Cardiac muscle cell (in vitro differentiated cells and primary cell): ENCODE measurements at places on chromosomes 12 and 14.
A peak's percentile ranks its signal among the peaks of the same experiment; 100 is the strongest.

- no peak for DNase-seq
- H3K4me3 ChIP-seq = no peak overlapping the region
- no peaks in the 10 kb centered on the region for H3K36me3 ChIP-seq
- H3K27ac ChIP-seq = no peak overlapping the region
Measured at GRCh38 chr12:26334621-26335124, 139.3 kb downstream of the SSPN start.

DNA sequence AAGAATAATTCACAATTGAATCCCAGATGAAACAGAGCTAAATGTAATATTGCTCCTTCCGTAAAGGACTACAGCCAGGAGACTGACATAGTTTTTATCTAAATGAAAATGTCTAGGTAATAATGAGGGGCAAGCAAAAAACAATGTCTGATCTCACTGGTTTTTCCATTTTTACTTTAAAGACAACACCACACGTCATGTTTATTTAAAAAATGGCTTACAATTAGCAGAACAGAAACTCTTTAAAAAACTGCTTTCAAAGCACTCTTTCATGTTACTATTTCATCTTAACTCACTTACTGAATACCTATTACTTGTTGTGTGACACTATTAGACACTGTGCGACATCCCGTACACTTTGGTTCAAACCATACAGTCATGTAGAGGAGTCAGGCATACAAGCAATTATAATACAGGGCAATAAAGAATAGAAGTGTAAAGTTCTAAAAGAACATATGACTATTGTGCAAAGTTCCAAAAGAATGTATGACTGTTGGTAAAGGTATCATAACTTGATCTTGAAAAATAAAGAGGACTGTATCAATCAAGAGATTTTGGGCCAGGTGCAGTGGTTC, 9.1 kb downstream of the BTBD7 start:
- peaks cover 14% of the 10 kb centered on the region for H3K4me1 ChIP-seq
- DNase-seq = no peak
- no peaks in the 10 kb centered on the region for H3K27me3 ChIP-seq
- no peak overlapping the region for H3K4me3 ChIP-seq

DNA sequence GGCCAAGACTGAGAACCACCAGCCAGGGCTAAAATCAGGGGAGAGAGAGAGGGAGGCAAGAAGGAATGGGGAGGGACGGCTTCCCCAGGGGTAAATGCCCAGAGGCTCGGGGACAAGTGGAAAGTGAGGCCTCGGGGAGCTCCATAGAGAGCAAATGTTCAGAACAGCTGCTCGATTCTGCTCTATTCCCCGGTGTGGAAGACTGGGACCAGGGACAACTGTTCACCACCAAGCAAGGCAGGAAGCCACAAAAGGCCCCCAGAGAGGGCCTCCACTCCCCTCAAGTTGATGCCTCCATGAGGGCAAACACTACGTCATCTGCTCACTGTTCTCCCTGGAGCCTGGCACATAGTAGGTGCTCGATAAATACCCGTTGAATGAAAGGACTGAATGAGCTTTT, 53.5 kb downstream of the IRF2BPL start:
- no peaks in the 10 kb centered on the region for H3K27me3 ChIP-seq
- H3K4me3 ChIP-seq = no peak overlapping the region
- no peaks in the 10 kb centered on the region for H3K36me3 ChIP-seq
- H3K27ac ChIP-seq = no peak overlapping the region
- DNase-seq = no peak
- H3K4me1 ChIP-seq = peaks cover 16% of the 10 kb centered on the region

DNA sequence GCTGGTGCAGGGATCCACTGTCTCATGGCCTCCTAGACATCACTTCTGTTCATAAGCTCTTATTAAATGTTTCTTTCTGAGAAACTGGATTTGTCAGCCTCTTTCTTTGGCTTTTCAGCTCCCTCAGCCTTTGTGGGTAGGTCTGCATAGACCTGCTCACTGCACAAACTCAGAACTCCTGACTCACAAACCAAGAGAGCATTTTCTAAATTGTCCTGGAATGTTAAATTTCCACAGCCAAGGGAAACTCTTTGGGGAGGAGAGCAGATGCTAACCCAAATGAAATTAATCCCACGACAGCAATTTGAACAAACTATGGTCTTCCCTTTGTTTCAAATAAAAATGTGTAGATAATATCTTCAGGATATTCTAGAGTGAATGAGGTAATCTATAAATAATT, 19.5 kb upstream of the CERS5 start:
- H3K27me3 ChIP-seq = no peaks in the 10 kb centered on the region
- DNase-seq = no peak
- no peak overlapping the region for H3K4me3 ChIP-seq
- H3K36me3 ChIP-seq = no peaks in the 10 kb centered on the region

DNA sequence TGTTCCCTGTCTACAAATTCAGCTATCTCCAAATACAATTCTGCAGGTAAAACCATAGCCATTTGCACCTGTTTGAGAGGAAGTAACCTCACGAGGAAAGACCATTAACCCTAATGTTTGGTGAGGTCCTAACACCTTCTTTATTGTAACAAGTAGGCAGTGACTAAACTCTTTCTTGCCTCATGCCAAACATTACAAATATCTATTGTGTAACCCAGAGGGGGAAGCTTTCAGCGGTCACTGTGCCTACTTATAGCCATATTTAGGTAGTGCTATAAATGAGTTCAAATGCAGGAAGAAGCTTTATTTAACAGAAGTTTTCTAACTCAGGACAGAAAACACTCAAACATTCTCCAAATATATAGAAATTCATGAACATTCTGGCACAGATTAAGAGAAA, 252.7 kb downstream of the LRFN5 start:
- no peak overlapping the region for H3K4me3 ChIP-seq
- H3K36me3 ChIP-seq = no peaks in the 10 kb centered on the region
- no peak for DNase-seq
- no peaks in the 10 kb centered on the region for H3K27me3 ChIP-seq
- H3K27ac ChIP-seq = no peak overlapping the region
- peaks cover 3% of the 10 kb centered on the region for H3K4me1 ChIP-seq

GRCh38 chr12:121822393-121823100, 18.7 kb downstream of the SETD1B start:
- H3K27me3 ChIP-seq = no peaks in the 10 kb centered on the region
- no peak overlapping the region for H3K27ac ChIP-seq
- no peaks in the 10 kb centered on the region for H3K4me1 ChIP-seq
- no peak overlapping the region for H3K4me3 ChIP-seq
- DNase-seq = no peak

DNA sequence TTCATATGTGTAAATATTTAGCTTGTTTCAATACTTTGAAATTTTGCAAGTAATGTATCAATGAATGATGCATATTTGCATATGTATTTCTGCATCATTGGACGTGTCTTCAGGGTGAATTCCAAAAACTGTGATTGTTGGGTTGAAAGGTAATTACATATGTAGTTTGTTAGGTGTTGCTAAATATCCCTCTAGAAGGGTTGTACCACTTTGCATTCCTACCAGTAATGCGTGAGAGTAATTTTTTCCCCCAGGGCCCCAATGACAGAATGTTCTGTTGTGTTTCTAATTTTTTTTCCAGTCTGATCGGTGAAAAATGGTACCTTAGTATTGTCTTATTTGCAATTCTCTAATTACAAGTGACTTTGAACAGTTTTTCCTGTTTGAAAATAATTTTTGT, 408.9 kb downstream of the NAV3 start:
- no peak for DNase-seq
- no peak overlapping the region for H3K4me3 ChIP-seq
- H3K4me1 ChIP-seq = no peaks in the 10 kb centered on the region
- H3K27me3 ChIP-seq = no peaks in the 10 kb centered on the region

DNA sequence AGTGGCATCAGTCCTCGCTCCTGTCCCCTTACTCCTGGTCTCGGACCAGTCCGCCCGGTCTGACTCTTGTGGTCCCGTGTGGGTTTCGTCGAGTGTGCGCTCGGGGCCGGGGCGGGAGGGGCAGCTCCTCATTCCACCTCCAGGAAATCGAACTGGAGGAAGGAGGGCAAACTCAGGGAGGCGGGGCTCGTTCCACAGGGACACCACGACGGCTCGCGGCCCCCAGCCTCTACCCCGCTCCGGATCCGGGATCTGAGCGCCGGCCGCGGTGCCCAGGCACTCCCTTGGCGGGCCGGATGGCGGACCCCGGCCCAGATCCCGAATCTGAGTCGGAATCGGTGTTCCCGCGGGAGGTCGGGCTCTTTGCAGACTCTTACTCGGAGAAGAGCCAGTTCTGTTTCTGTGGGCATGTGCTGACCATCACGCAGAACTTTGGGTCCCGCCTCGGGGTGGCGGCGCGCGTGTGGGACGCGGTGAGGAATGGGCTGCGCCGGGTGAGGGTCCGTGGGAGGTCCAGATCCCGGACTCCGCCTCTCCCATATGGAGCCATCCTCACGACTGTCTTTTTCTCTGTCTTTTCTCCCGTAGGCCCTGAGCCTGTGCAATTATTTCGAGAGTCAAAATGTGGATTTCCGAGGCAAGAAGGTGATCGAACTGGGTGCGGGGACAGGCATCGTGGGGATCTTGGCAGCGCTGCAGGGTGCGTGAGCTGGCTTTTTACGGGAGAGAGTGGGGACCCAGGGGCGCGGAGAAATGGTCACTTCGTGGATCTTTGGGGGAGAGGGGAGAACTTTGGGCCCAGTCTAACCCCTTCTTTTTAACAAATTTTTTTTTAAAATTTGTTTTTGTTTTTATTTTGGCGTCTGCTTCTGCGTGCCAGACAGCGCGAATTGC, at the start of gene EEF1AKMT3:
EEF1AKMT3 (plus strand) TSS at position 186 of the 894 bp plus-strand sequence; CDS start at position 297, 111 bp downstream.
- H3K4me3 ChIP-seq = peak within 1 kb of the TSS; percentile 57
- H3K27ac ChIP-seq = peak within 1 kb of the TSS; percentile 86
- peak; percentile 57 for DNase-seq
- H3K27me3 ChIP-seq = peaks cover 2% of the 10 kb centered on the region
- H3K36me3 ChIP-seq = no peaks in the 10 kb centered on the region

- no peak overlapping the region for H3K27ac ChIP-seq
- no peaks in the 10 kb centered on the region for H3K4me1 ChIP-seq
- no peak overlapping the region for H3K4me3 ChIP-seq
- H3K27me3 ChIP-seq = no peaks in the 10 kb centered on the region
- no peaks in the 10 kb centered on the region for H3K36me3 ChIP-seq
Measured at GRCh38 chr12:128137140-128137539, 129.8 kb upstream of the TMEM132C start.

DNA sequence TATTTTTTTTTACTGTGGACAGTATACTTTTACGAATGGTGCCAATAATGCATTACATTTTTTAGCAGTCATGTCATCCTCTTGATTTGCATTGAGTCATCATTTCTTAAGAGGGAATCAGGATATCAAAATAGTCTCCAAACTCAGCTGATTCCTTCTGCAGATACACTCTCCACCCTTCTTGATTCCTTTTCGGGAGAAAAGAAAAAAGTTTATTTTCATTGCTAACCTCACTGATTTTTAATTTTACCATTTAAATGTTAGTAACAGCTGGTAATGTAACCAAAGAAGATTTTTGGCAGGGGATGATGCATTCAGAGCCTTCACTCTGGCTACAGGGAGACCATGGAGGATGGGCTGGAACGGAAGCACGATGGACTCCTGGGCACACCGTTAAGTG, 47.5 kb downstream of the MRPL42 start:
- no peaks in the 10 kb centered on the region for H3K27me3 ChIP-seq
- H3K4me3 ChIP-seq = no peak overlapping the region
- no peak for DNase-seq
- no peak overlapping the region for H3K27ac ChIP-seq

- no peak overlapping the region for H3K4me3 ChIP-seq
- no peaks in the 10 kb centered on the region for H3K27me3 ChIP-seq
Measured at GRCh38 chr12:58268069-58268468, 326.7 kb downstream of the ATP23 start.

- no peaks in the 10 kb centered on the region for H3K27me3 ChIP-seq
- no peak overlapping the region for H3K4me3 ChIP-seq
- peaks cover 11% of the 10 kb centered on the region for H3K4me1 ChIP-seq
- no peak for DNase-seq
Measured at GRCh38 chr14:76931631-76932402, 96.7 kb downstream of the IRF2BPL start.

GRCh38 chr12:93943780-93944179, 204.6 kb upstream of the PLXNC1 start:
- H3K27ac ChIP-seq = no peak overlapping the region
- no peaks in the 10 kb centered on the region for H3K27me3 ChIP-seq
- no peaks in the 10 kb centered on the region for H3K4me1 ChIP-seq
- H3K4me3 ChIP-seq = no peak overlapping the region
- DNase-seq = peak; percentile 34

- no peak overlapping the region for H3K27ac ChIP-seq
- no peaks in the 10 kb centered on the region for H3K36me3 ChIP-seq
- no peaks in the 10 kb centered on the region for H3K27me3 ChIP-seq
- peak; percentile 53 for DNase-seq
Measured at GRCh38 chr12:14408208-14408607, 42.7 kb downstream of the ATF7IP start.

DNA sequence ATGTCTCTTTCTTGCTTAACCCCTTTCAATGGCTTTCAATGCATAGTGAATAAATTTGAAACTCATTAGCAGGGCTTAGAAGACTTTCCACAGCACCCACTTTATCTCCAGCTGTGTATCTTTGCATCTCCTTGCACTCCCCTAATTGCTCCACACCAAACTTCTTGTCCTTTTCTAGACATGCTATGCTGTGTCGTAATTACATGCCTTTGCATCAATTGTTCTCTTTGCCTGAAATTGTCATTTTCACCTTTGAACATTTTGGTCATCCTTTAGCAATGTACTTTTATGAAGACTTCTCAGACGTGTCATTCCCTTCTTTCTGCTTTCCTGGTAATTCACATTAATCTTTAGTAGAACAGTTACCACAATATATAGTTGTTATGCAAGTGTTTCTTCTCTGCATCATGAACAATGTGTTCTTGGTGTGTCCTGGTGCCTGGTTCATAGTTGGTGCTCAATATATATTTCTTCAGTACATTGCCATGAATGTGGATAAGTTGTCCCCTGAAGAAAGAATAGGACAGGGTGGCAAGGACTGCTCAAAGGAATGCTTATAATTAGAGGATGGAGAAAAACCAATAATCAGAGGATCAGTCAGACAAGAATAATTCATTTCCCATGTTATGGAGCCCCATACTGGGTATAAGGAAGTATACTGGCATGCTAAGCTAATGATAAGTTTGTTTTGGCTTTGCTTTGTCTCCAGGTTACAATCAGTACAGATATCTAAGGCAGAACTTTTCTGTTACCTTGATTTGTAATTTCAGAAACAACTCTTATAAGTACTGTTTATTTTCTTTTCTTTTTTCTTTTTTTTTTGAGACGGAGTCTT, 27.2 kb downstream of the ARF6 start:
- no peaks in the 10 kb centered on the region for H3K4me1 ChIP-seq
- H3K27ac ChIP-seq = no peak overlapping the region
- H3K36me3 ChIP-seq = no peaks in the 10 kb centered on the region
- no peak for DNase-seq
- H3K4me3 ChIP-seq = no peak overlapping the region
- no peaks in the 10 kb centered on the region for H3K27me3 ChIP-seq

- DNase-seq = no peak
- H3K27me3 ChIP-seq = no peaks in the 10 kb centered on the region
- H3K27ac ChIP-seq = no peak overlapping the region
Measured at GRCh38 chr12:123119808-123120207, 31.1 kb downstream of the PITPNM2 start.

DNA sequence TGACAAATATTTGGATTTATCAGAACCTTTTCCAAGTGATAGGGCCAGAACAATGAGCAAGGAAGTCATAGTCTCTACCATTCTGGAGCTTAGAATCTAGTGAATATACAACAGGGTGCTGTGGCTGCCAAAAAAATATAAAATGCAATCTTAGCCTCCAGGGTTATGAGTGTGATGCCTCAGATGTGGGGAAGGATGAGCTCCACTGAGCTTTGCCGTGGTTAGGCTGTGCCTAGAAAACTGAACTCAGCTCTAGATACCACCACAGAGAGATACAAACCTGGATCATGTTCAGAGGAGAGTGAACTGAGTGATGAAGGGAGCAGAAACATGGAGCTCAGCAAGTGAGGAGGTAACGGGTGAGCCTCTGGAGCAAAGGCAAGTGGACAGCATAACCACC, 138.1 kb upstream of the HIF1A start:
- no peak overlapping the region for H3K27ac ChIP-seq
- H3K4me1 ChIP-seq = peaks cover 31% of the 10 kb centered on the region
- H3K36me3 ChIP-seq = no peaks in the 10 kb centered on the region
- no peak overlapping the region for H3K4me3 ChIP-seq
